ENCODE measurements at places on chromosomes 5 and 9.

DNA sequence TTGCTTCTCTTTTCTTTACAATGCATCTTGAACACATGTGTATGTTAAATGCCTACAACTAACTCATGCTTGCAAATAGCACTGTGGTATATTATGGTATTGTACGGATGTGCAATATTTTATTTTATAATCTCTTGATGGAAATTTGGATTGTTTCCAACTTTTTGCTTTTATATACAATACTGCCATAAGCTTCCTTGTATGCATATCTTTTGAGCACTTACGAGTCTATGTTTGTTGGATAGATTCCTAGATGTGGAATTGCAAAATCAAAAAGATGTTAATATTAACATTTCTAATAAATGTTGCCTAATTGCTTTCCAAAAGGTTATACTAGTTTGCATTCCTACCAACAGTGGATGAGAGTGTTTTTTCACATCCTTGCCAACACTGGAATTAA is 3.4 kb upstream of the GALNT12 start:
- no peak overlapping the region for H3K4me3 ChIP-seq
- H3K27ac ChIP-seq = no peak overlapping the region
- H3K27me3 ChIP-seq = no peaks in the 10 kb centered on the region
- H3K36me3 ChIP-seq = no peaks in the 10 kb centered on the region
- no peaks in the 10 kb centered on the region for H3K4me1 ChIP-seq

DNA sequence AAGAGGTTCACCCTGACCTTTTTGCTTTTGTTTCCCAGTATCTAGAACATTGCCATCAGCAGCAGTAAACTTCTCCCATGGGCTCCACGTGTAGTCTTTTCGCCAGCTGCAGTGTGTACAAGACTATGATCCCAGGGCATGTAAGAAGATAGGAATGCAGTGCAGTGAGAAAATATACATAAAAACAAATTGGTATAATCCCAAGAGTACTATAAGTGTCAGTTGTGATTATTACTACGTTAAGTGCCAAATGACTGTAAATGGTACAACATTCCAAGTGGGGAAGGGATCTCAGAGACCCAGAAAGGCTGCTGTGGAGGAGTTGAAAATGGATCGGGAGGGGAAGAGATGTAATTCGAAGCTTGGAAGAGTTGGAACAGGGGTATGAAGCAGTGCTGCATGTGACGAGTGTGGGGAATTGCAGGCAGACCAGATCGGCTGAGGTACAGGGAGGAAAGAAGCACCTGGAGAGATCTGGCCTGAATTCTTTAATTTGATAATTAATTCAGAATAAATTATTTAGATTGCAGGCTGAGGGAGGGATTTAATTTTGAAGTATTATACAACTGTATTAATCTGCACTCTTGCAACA is 95.1 kb downstream of the FBXL7 start:
- no peaks in the 10 kb centered on the region for H3K27me3 ChIP-seq
- peaks cover 9% of the 10 kb centered on the region for H3K4me1 ChIP-seq
- DNase-seq = peak; percentile 37
- H3K4me3 ChIP-seq = no peak overlapping the region

DNA sequence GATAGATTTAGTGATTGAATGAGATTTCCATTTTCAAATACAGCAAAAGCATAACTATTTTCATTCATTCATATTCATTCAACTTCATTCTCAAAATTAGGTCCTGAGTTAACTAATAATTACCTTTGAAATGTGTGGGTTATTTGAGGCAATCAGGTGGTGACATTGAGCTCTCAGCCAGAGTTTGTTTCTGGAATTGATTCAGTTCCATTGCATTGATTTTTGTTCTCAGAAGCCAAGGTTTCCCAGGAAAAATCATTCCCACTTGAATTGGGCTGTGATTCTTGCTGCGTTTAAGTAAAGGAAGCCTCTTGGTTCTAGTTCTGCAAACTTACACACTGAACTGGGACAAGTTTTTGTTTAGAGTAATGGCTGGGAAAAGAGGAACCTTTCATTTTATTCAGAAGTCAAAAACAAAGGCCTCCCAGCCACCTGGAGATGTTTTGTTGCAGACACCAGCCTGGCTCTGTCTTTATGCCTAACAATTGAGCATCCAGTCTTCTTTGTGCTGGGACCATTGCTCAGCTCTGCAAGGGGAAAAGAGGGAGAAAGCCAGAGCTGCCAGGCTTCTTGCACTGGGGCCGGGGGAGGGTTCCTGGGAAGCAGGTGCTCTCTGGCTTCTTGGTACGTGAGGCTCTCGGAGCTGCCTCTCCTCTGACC is 198.6 kb downstream of the TRIO start:
- no peak for DNase-seq
- H3K4me3 ChIP-seq = no peak overlapping the region
- no peaks in the 10 kb centered on the region for H3K27me3 ChIP-seq

- no peaks in the 10 kb centered on the region for H3K36me3 ChIP-seq
- H3K27ac ChIP-seq = no peak overlapping the region
- no peak overlapping the region for H3K4me3 ChIP-seq
- no peak for DNase-seq
- no peaks in the 10 kb centered on the region for H3K27me3 ChIP-seq
Measured at GRCh38 chr5:135430135-135430437, 17.1 kb downstream of the DCANP1 start.

- no peak overlapping the region for H3K4me3 ChIP-seq
- no peaks in the 10 kb centered on the region for H3K27me3 ChIP-seq
- peak; percentile 59 for DNase-seq
- no peaks in the 10 kb centered on the region for H3K36me3 ChIP-seq
- H3K4me1 ChIP-seq = no peaks in the 10 kb centered on the region
- no peak overlapping the region for H3K27ac ChIP-seq
Measured at GRCh38 chr9:27276193-27277030, 20.5 kb downstream of the EQTN start.

Data from mesendoderm (in vitro differentiated cells).